Suprapubic skin (tissue), 4 donors: ENCODE measurements at places on chromosomes 13 and 19.

GRCh38 chr19:873561-874041 is 14.1 kb downstream of the CFD start:
- no peaks in the 10 kb centered on the region for H3K27me3 ChIP-seq
- DNase-seq = no peak
- H3K4me3 ChIP-seq = no peak overlapping the region
- H3K36me3 ChIP-seq = peaks cover 66% of the 10 kb centered on the region
- peaks cover 52% of the 10 kb centered on the region for H3K4me1 ChIP-seq
- no peak overlapping the region for H3K27ac ChIP-seq

DNA sequence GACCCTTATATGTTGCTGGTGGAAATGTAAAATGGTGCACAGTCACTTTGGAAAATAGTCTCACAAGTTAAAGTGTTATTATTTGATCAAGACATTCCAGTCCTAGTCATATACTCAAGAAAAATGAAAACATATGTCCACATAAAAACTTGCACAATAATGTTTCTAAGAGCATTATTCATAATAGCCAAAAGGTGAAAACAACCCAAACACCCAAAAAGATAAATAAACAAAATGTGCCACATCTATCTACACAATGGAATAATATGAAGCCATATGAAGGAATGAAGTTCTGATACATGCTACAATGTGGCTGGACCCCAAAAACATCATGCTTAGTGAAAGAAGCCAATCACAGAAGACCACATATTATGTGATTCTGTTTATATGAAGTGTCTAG is 14.4 kb upstream of the AKAP8 start:
- no peak overlapping the region for H3K4me3 ChIP-seq
- no peak for DNase-seq
- peaks cover 60% of the 10 kb centered on the region for H3K36me3 ChIP-seq
- H3K4me1 ChIP-seq = peaks cover 3% of the 10 kb centered on the region

DNA sequence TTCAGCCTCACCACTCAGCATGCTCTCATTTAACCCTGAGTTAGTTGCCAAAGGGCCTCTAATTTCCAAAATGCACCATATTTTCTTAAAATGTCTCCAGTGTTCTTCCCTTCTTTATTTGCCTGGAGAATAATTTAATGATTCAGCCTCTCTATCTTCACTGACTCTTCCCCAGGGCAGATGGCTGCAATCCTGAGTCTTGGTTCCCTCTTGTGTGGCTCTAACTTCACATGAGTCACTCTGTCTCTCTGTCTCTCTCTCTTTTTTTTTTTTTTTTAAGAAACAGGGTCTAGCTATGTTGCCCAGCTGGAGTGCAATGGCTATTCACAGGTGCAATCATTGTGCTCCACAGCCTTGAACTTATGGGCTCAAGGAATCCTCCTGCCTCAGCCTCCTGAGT is 251.4 kb downstream of the VWA8 start:
- no peak for DNase-seq
- no peaks in the 10 kb centered on the region for H3K27me3 ChIP-seq
- no peak overlapping the region for H3K4me3 ChIP-seq

DNA sequence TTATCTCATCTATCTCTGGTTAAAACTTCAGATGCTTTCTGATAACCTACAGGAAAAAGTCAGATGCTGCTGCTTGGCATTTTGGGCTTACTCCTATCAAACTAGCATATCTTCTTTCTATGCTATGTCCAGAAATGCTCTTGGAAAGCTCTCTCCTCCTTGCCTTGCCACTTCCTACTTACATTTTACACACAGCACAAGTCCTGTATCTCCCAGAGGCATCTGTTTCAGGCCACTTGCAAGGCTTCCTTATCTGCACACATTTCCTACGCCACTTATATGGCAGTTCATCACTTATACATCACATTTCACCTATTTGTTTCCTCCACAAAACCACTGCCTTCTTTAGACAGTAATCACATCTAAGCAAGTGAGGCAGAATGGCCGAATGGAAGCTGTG is 220.3 kb downstream of the DNAJC15 start:
- H3K4me3 ChIP-seq = no peak overlapping the region
- H3K27me3 ChIP-seq = no peaks in the 10 kb centered on the region
- DNase-seq = no peak
- no peaks in the 10 kb centered on the region for H3K36me3 ChIP-seq
- H3K27ac ChIP-seq = no peak overlapping the region

GRCh38 chr19:55526216-55527196 is 10.4 kb downstream of the SBK2 start:
- no peak overlapping the region for H3K27ac ChIP-seq
- no peak for DNase-seq
- H3K36me3 ChIP-seq = no peaks in the 10 kb centered on the region
- peaks cover 15% of the 10 kb centered on the region for H3K4me1 ChIP-seq
- H3K27me3 ChIP-seq = peaks cover 17% of the 10 kb centered on the region

GRCh38 chr13:30442926-30443325 is 20.6 kb downstream of the UBE2L5 start:
- H3K36me3 ChIP-seq = no peaks in the 10 kb centered on the region
- no peaks in the 10 kb centered on the region for H3K27me3 ChIP-seq
- no peak overlapping the region for H3K4me3 ChIP-seq
- H3K4me1 ChIP-seq = peaks cover 12% of the 10 kb centered on the region

GRCh38 chr13:93388701-93389100 is 162.1 kb downstream of the GPC6 start:
- H3K4me3 ChIP-seq = no peak overlapping the region
- no peak overlapping the region for H3K27ac ChIP-seq
- H3K4me1 ChIP-seq = no peaks in the 10 kb centered on the region
- H3K36me3 ChIP-seq = no peaks in the 10 kb centered on the region
- DNase-seq = no peak
- H3K27me3 ChIP-seq = no peaks in the 10 kb centered on the region

DNA sequence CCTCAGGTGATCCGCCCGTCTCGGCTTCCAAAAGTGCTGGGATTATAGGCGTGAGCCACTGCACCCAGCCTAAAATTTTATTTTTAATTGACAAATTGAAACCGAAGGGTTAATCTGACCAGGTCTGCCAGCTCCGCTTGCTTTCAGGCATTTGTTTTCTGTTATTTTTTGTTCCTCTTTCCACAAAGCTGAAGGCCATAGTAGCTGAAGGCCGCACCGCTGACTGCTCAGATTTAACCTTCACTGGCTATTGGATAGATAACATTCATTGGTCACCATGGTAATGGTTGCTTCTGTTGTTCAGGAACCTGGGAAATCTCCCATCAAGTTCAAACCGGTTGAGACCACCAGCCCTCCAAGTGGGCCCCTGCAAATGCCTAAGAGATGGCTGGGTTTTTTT is 124.5 kb upstream of the USP29 start:
- no peaks in the 10 kb centered on the region for H3K36me3 ChIP-seq
- H3K27me3 ChIP-seq = no peaks in the 10 kb centered on the region
- H3K27ac ChIP-seq = no peak overlapping the region
- no peaks in the 10 kb centered on the region for H3K4me1 ChIP-seq
- H3K4me3 ChIP-seq = no peak overlapping the region

DNA sequence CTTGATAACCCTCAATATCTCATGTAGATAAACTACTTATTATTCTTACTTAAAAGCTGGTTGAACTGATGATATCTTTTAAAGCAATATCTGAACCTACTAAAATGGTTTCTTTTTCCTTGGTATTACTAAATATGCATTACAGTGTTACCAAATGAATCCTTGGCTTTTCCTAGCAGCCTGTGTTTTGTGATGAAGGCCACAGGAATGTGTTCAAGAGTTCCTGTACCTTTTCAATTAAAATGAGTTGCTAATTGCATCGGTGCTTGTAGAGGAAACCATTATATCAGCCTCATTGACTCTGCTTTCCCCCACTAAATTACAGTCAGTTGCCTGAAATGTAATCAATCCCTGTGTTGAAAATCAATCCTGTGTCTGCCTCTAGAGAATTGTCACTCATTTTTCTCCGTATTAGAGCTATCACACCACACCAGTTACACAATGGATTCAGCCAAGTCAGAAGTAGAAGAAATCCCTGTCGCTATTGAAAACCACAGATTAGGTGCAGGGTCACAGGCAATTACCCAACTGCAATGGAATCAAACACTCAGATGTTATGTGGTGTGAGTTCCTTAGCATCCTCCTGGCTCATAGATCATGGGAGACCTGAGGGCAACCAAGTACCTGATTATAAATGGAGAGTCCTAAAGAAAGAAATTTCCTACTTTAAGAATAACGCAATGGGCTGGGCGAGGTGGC is 13.3 kb downstream of the FAM216B start:
- peaks cover 6% of the 10 kb centered on the region for H3K27me3 ChIP-seq
- H3K36me3 ChIP-seq = no peaks in the 10 kb centered on the region
- DNase-seq = no peak
- no peak overlapping the region for H3K4me3 ChIP-seq

DNA sequence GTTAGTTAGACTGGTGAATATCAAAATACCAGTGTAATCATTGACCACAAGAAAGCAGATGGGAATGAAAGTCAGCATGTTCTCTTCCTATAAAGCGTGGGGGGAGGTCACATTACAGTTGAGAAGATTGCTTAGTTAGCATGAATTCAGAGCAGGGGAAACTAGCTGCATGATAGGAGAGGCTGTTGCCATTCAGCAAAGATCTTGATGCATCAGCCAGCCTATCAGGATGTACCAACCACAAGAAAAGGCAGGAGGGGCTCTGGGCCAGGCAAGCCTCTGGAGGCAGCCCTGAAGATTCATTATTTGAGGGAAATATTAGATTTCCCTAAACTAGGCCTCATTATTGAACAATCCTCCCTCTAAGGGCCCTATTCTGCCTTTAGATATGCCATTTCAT is 5.0 kb upstream of the MTMR6 start:
- no peak overlapping the region for H3K27ac ChIP-seq
- no peak for DNase-seq
- no peak overlapping the region for H3K4me3 ChIP-seq
- H3K4me1 ChIP-seq = peaks cover 6% of the 10 kb centered on the region
- peaks cover 10% of the 10 kb centered on the region for H3K27me3 ChIP-seq
- H3K36me3 ChIP-seq = no peaks in the 10 kb centered on the region

- H3K4me3 ChIP-seq = peak overlapping the region; percentile 83
- no peaks in the 10 kb centered on the region for H3K27me3 ChIP-seq
- H3K36me3 ChIP-seq = peaks cover 32% of the 10 kb centered on the region
- peaks cover 37% of the 10 kb centered on the region for H3K4me1 ChIP-seq
These were observed 17.5 kb downstream of the SYDE1 start for GRCh38 chr19:15124572-15125231.

- H3K4me3 ChIP-seq = peak overlapping the region; percentile 25
- H3K27ac ChIP-seq = peak overlapping the region; percentile 62
- H3K27me3 ChIP-seq = peaks cover 52% of the 10 kb centered on the region
- H3K4me1 ChIP-seq = peaks cover 14% of the 10 kb centered on the region
These were observed 1.3 kb downstream of the CLDN10 start for GRCh38 chr13:95553581-95554385.

- no peak for DNase-seq
- no peaks in the 10 kb centered on the region for H3K27me3 ChIP-seq
- H3K4me1 ChIP-seq = no peaks in the 10 kb centered on the region
- no peak overlapping the region for H3K27ac ChIP-seq
- peaks cover 69% of the 10 kb centered on the region for H3K36me3 ChIP-seq
These were observed 18.6 kb downstream of the ZNF575 start for GRCh38 chr19:43551399-43552197.

DNA sequence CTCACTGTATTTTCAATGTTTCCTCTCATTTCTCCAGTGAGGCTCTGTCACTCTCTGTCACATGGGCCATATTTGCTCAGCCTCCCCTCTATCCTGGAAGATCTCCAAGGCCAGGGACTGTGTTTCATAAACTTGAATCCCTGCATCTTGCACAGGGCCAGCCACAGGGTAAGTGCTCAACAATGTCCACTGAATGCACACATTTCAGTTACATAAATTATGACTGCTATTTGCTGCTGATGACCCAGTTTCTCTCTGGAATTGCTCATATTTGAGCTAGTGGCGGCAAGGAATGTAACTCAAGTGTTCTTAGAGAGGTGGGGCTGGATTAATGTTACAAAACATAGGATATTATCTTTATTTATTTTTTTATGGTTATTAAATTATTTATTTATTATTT is 6.1 kb downstream of the CLC start:
- DNase-seq = no peak
- no peak overlapping the region for H3K27ac ChIP-seq
- H3K27me3 ChIP-seq = peaks cover 13% of the 10 kb centered on the region
- no peak overlapping the region for H3K4me3 ChIP-seq

DNA sequence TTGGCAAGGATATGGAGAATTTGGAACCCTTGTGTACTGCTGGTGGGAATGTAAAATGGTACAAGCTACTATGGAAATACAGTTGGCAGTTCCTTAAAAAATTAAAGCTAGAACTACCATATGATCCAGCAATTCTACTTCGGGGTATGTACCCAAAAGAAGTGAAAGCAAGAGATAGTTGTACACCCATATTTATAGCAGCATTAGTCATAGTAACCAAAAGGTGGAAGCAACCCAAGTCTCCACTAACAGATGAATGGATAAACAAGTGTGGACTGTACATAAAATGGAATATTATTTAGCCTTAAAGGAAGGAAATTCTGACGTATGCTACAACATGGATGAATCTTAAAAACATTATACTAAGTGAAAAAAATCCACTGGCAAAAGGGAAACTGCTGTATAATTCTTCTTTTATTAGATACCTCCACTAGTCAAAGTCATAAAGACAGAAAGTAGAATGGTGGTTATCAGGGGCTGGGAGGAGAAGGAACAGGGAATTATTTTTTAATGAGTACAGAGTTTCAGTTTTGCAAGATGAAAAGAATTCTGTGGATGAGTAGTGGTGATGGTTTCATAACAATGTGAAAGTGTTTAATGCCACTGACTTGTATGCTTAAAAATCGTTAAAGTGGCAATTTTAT is 141.6 kb downstream of the RXFP2 start:
- H3K27ac ChIP-seq = no peak overlapping the region
- H3K4me3 ChIP-seq = no peak overlapping the region
- H3K36me3 ChIP-seq = no peaks in the 10 kb centered on the region
- H3K27me3 ChIP-seq = no peaks in the 10 kb centered on the region
- DNase-seq = no peak

DNA sequence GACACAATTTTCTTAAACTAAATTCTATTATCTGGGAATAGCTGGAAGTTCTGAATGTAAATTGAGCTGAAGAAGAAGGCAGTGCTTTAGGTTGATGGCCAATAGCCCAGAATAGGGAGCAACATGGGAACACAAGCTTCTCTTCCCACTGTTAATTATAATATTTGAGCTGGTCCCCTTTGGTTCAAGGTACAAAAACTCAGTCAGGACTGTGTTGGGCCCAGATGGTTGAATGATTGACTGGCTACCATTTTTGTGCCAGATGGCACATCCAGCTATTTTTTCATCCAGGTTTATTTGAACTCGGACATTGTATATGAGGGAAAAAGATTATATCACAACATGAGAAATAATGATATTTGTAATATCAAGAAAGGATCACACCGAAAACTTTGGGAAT is 458.9 kb downstream of the SLITRK1 start:
- H3K27ac ChIP-seq = no peak overlapping the region
- H3K36me3 ChIP-seq = no peaks in the 10 kb centered on the region
- no peaks in the 10 kb centered on the region for H3K4me1 ChIP-seq

GRCh38 chr13:52713894-52714293 is 25.7 kb downstream of the CNMD start:
- peaks cover 4% of the 10 kb centered on the region for H3K4me1 ChIP-seq
- no peaks in the 10 kb centered on the region for H3K27me3 ChIP-seq
- no peak overlapping the region for H3K4me3 ChIP-seq
- no peak overlapping the region for H3K27ac ChIP-seq
- no peaks in the 10 kb centered on the region for H3K36me3 ChIP-seq
- no peak for DNase-seq
